ENCODE measurements at places on chromosomes 2 and 18.

- DNase-seq: no peak
Observed at GRCh38 chr2:211957799-211958198, 580.8 kb downstream of the ERBB4 start.

DNA sequence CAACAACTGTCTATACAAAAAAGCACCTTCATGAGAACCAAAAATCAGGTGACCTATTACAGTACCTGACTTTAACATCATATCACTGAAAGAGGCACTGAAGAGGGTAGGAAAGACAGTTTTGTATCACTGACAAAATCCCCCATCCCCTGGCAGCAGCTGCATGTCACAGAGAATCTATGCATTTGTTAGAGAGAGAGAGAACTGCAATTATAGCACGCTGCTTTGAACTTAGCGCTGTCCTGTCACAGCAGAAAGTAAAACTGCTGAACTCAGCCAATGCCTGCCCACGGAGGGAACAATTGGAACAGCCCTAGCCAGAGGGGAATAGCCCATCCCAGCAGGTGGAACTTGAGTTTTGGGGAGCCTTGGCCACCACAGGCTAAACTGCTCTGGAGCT, 75.1 kb upstream of the NOL4 start:
- DNase-seq: no peak

DNA sequence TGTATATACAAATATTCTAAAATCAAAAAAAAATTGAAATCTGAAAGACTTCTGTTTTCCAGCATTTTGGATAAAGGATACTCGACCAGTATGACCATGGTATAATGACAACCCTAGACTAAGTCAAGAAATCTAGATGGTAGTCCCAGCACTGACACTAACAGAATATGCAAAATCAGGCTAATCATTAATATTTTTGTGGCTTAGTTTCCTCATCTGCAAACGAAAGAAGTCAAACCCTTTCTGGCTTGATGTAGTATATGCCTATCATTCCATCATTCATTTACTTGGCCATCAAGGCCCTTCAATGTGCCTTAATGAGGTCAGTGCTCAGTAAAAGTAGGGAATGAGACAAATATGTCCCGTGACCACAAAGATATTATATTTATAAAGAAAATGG, 83.5 kb downstream of the NCKAP5 start:
- no peak for DNase-seq

GRCh38 chr2:27581417-27582128, 1.3 kb upstream of the ZNF512 start:
- no peak for DNase-seq

- no peak for DNase-seq
Observed at GRCh38 chr2:46414701-46415100, 64.7 kb upstream of the TMEM247 start.

- no peak for DNase-seq
Observed at GRCh38 chr2:202267495-202267894, 1.9 kb downstream of the NOP58 start.

- peak; percentile 34 for DNase-seq
Observed at GRCh38 chr18:21739604-21740537, 721 bp upstream of the MIB1 start.

GRCh38 chr2:162435157-162435556, 91.2 kb downstream of the GCA start:
- no peak for DNase-seq

DNA sequence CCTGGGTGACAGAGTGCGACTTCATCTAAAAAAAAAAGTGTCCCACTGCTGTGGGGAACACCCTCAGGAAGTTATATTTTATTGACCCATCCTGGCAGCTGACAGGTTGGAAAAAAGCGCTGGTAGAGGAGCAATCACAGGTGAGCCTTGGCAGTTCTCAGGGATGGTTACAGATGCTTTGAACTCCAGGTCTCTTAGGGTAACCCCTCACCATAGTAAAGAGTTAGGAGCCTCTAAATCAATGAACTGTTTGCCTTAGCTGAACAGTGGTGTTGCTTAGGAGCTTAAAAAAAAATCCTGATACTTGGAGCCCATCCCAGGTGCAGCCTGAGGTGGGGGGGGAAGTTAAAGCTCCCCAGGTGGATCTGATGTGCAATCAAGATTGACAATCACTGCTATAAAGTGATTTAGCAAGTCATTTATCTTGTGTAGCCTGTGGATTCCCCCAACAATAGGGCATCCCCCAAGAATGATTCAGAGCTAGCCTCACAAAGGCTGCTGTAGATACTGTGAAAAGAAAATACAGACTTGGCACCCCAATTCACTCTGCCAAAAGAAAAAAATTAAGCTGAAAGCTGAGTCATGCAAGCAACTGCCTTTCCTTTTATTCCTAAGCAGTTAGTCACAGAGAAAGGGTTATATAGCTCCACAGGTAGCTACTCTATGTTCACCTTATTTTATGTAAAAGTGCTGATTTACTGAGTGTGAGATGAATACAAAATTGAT, 14.8 kb downstream of the SLC16A14 start:
- no peak for DNase-seq

DNA sequence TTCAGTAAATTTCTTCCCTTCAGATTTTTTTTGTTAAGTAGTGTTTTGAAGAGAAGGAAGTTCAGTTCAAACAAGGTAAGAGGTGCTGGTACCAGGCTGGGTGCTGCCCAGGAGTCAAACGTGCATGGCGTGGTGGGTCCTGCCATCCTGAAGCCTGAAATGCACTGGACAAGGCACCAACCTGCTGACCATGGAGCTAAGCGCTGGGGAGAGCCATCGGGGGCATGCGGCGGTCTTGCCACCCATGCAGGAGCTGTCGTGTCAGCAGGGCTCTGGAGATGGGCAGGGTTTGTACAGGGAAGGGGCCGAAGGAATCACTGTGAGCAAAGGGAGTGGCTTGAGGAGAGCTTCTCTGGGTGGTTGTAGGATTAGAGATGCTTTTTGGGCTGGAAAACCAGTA, 126.6 kb downstream of the GBX2 start:
- DNase-seq: no peak

- DNase-seq: peak; percentile 60
Observed at GRCh38 chr2:118221536-118222272, 133.4 kb downstream of the INSIG2 start.

- DNase-seq: no peak
Observed at GRCh38 chr2:238763471-238763995, 84.4 kb upstream of the TWIST2 start.

DNA sequence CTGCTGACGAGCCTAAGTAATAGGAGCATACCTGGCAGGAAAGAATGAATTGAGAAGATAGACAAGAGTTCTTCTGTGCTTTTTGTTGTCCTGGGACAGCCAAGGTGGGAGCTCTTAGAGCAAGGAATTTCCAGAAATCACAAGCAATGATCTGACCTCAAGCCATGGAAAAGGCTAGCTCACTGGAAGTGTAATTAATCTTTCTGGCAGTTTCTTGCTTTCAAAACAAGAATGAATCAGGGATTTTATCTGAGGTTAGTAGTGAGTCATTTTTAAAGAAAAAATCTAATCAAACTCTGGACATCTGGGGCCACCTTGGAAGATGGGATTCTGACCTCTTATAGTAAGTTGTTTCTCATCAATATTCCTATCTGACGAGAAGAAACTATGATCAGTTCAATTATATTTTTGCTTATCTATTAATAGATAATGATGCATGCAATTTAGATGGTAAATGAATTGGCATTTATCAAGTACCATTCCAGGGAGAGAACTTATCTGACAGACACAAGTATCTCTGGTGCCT, 98.0 kb downstream of the ADCYAP1 start:
- no peak for DNase-seq

- DNase-seq: no peak
Observed at GRCh38 chr2:54139210-54139609, 23.8 kb downstream of the ACYP2 start.

DNA sequence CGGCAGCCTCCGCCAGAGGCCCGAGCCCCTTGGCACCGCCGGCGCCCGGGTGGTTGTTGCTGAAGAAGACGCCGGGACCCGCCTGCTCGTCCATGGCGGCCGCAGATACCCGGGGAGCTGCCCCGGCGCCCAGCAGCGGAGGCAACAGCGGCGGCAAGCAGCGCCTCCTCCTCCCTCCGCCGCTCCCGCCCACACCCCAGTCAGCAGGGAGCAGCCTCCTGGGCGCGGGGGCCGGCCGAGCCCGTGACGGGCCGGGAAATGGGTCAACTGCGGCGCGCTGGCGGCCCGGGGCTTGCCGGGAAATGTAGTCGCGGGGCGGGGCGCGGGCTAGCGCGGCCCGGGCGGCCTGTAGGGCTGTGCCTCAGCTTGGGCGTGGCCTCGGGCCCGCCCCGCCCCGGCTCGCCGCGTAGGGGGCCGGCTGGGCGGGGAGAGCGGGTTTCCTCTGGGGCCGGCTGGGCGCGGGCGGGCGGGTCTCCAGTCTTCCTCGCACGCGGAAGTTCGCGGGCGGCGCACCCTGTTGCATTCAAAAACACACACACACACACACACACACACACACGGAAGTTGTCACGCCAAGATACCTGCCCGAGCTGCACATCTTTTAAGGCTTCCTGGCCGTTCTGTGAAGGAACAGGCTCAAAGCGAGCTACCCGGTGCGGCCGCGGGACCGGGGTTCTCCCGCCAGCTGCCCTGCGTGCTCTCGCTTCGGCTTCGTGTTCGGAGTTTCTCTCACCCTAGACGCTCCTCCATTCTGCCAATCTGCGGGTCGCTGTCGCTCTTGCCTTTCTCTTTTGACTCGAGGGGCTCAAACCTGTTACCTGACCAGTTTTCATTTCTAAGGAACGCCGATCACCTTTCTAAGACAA, at the start of gene STRN:
STRN (minus strand) TSS at position 167 of the 866 bp plus-strand sequence; CDS start at position 94, 73 bp downstream.
- DNase-seq: peak; percentile 99

DNA sequence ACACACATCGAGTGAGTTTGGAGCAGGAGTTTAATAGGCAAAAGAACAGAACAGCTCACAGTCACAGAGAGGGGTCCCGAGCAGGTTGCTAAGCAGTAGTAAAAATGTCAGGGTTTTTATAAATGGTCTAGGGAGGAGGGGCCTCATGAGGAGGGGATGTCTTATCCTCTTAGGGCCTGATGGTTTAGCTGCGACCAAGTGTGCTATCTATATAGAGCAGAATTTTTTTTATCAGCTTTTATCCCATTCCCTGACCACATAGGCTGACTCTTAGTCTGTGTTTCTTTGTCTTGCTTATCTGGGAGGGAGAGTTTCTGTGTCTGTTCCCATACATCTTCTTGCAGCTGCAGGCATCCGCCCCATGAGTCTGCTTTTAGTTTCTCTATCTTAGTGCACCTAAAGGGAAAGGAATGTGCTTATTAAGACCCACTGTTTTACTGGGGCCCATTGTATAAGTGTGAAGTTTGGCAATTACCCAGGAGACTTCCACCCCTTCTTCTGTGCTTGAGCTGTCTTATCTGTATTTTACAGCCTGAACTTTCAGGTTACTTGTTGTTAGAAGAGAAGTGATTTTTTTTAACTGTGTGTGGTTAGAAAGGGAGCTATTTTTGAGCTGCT, 30.4 kb upstream of the GMCL1 start:
- DNase-seq: no peak

- DNase-seq: no peak
Observed at GRCh38 chr2:67706082-67706481, 308.9 kb downstream of the ETAA1 start.

DNA sequence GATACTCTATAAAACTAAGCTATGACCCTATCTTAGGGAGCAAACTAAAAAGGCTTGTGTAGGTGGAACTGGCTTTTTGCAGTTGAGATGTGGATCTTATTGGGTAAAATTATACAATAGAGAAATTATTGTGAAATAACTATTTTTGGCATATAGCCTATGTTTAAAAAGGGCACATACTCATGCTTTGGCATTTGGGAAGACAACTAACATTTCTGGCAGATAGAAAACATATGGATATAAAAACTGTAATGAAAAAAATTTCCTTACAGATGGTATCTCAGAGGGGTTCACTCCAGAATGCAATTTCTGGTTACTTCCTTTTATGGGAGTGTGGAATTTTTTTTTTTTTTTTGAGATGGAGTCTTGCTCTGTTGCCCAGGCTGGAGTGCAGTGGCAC, 120.1 kb upstream of the CCDC195 start:
- DNase-seq: no peak

DNA sequence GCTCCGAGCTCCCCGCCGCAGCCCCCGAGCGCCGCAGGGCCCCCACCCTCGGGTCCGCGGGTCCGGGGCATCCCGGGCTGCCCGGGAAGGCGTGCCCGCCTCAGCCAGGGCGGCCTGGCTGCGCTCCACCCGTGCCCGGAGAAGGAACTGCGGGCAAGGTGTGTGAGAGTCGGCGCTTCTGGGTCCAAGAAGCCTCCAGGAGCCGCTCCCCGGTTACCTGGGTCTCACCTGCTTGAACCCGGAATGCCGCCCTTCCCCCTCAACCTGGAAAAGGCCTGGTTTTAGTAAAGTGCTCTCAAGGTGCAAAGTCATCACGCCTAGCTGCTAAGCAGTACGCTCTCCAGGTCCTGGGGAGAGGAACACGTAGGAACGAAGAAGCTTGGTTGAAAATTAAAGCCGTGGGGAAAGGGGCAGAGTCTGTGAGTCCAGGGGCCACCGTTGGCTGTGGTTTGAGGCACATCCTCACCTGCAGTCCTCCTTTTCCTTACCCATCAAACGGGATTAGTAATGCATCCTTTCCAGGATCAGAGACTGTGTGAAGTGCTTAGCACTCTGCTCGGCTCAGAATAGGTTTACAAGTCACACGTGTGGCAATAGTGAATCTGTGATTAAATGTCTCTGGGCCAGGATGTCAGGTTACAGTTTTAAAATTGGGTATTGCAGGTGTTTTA, 1.2 kb downstream of the ASAP2 start:
- peak; percentile 49 for DNase-seq

DNA sequence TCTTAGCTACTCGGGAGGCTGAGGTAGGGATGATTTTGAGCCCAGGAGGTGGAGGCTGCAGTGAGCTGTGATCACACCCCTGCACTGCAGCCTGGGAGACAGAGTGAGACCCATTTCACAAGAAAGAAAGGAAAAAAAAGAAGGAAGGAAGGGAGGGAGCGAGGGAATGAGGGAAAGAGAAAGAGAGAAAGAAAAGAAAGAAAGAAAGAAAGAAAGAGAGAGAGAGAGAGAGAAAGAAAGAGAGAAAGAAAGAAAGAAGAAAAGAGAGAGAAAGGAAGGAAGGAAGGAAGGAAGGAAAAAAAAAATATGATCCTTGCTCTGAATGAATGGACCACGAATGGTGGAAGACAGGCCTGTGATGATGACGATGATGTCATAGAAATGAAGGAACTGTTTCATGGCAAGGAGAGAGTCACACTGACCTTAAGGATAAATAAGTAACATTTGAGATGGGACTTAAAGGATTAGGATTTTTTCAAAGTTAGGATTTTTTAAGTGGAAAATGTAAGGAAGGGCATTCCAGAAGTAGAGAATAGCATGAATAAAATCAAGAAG, 2.2 kb upstream of the GORASP2 start:
- DNase-seq: no peak

GRCh38 chr2:143171817-143172216, 42.6 kb downstream of the ARHGAP15 start:
- DNase-seq: no peak

- peak; percentile 54 for DNase-seq
Observed at GRCh38 chr18:69401226-69401971, 711 bp downstream of the DOK6 start.

- no peak for DNase-seq
Observed at GRCh38 chr2:171469176-171469575, 35.1 kb downstream of the DCAF17 start.

DNA sequence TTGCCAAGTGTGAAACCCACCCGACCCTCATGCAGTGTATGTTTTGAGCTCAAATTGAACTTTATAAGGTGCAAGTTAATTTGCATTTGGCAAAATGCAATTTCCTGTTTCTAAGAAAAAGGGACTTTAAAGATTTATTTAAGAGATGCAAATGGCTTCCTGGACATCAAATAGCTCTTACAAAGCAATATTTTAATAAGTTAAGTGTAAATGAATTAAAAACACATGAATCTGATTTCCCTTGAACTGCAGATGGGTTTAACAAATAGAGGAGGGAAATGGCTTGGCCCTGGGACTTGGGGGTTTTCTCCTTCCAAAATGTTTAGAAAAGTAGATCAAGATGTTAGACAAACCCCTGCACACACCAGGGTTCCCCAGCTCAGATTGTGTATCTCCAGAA, 116.0 kb downstream of the EN1 start:
- DNase-seq: no peak

Measured in left hindlimb (tissue), 1 donor.